CD4-positive, alpha-beta T cell treated with Interleukin-4 for 1 hour (primary cell): ENCODE measurements at places on chromosomes 7 and 10.
A peak's percentile ranks its signal among the peaks of the same experiment; 100 is the strongest.

- DNase-seq, result no peak
These were observed 65.7 kb downstream of the AP3M1 start for GRCh38 chr10:74084955-74085354.

GRCh38 chr7:40922316-40922670 is 780.6 kb downstream of the INHBA start:
- no peak for DNase-seq

GRCh38 chr7:93148144-93148543 is at the start of gene SAMD9L:
SAMD9L (minus strand) TSS chr7:93148385; CDS start chr7:93135971, 12,414 bp downstream.
- peak; percentile 46 for DNase-seq

GRCh38 chr7:94335586-94335985 is 59.1 kb upstream of the COL1A2 start:
- DNase-seq, result no peak

DNA sequence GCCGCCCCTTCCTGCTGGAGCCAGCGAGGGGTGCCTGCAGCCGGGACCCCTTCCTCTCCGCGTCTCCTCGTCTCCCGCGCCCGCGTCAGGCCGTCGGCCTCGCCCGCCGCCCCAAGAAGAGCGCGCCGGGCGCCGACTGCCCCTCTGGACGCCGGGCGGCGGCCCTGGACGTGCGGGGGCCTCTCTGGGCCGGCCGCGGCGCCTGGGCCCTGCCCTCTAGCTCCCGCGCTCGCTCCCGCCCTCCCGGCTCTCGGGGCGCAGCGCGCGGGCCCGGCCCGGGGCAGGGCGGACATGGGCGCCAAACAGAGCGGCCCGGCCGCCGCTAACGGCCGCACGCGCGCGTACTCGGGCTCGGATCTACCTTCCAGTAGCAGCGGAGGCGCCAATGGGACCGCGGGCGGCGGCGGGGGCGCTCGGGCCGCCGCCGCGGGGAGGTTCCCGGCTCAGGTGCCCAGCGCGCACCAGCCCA is 704 bp downstream of the ZNRF2 start:
- DNase-seq, result peak; percentile 43

DNA sequence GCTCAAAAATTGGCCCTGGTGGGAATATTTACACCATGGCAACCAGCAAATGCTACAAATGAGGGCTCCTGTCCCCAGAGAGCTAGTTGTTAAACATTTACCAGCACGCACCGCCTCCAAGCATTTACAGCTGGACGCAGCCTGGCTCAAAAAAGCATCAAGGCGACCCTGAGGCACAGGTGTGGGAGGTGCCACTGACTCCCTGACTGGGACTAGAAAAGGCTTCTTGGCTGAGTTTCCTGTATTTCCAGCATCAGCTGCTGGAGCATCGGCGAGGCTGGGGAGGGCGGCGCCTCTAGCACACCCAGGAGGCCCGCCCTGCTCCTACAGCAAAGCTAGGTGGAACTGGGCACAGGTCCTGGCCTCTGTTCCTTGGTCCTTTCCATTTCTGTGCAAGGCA is 43.5 kb upstream of the ZRANB1 start:
- no peak for DNase-seq

DNA sequence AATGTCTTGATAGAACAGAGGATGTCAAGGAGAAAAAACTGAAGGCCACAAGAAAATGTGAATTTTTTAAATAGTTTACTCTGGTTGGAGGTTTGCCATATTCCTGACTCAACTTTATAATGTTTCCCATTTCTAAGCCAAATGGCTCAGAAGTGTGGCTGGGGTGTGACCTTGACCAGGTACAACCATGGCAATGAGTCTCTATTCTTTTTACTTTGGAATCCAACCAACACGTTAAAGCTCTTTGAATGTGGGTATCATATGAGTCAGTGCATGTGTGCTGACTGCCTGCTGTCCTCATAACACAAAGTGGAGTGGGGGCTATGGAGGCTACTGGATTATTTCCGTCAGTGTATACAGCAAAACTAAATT is 33.5 kb upstream of the DLD start:
- no peak for DNase-seq

DNA sequence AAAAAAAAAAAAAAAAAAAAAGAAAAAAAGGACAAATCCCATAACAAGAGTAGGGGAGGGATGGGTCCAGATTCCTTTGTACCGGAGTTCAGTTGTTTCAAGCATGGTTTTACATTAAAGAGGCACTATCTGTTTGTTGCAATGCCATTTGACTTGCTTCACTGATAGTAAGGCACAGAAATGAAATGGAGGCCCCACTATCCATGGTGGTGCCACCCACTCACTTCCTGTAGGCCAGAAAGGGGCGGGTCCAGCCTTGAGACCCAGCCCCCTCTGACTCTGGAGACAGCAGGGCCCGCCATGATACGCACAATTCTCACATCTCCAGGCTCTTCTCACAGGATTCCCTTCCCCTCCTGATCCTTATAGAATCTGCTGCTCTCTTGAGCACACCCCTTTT is 100.0 kb downstream of the CLEC2L start:
- no peak for DNase-seq

DNA sequence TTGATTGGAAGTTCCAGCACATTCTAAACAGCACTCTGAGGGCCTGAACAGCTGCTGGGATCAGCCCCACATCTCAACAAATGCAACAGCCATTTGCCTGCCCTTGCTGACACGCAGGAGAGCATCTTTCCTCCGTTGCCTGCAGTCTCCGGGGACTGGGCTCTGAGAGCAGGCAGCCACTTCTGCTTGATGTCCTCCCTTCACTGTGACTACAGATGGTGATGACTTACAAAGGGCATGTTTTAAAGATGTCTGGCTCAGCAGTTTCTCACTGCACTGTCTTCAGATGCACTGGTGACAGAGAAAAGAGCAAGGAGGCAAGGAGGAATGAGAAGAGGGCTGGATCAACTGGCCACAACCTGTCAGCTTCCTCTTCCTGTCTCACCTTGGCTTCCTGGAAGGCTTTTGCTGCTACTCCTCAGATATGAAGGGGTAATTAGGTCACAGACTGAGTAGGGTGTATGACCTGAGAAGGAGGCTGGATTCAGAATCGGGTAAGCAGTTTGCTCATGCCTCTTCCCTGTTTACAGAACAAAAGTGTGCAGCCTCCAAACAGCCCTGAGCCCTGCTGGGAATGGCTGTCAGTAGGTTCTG is 143.5 kb upstream of the GHITM start:
- DNase-seq, result peak; percentile 10

DNA sequence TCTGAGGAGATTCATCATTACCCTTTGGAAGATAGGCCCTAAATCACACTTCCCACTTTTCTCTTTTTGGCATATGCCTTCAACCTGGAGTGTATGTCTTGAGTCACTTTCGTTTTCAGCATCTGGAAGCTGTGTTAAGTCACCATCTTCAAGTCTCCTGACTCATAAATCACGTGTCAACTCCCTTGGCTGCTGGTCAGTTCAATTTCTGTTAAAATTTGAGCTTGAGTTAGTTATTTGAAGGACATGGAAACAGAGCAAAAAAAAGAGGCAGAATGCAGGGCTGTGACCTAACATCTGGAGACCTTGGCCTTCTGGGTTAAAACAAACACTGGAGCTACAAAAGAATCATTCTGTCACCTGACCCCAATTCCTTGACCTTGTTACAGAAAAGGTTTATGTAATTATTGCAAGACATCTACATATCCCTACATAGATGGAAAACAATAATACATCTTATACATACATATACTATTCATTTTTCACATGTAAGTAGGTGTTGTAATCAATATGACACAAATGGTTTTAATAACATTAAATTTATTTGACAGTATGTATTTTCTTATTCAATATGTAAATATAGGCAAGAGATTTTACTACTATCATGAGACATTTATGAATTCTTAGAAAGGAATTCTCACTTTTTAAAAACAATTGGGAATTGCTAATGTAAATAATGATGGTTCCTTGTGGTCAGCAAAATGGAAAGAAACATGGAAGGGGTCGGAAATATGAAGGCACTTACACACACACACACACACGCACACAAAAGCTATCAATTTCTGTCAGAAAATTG is 169.7 kb upstream of the PHYHIPL start:
- DNase-seq, result no peak

GRCh38 chr7:7274782-7275181 is 92.4 kb downstream of the C1GALT1 start:
- DNase-seq, result no peak
